ENCODE measurements at places on chromosomes 5 and 9.

DNA sequence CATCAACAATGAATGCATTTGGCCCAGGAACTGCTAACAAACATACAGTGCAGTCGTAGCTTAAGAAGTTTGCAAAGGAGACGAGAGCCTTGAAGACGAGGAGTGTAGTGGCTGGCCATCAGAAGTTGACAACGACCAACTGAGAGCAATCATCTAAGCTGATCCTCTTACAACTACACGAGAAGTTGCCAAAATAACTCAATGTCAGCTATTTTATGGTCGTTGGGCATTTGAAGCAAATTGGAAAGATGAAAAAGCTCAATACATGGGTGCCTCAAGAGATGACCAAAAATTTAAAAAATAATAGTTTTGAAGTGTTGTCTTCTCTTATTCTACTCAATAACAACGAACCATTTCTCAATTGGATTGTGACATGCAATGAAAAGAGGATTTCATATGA is 757.7 kb upstream of the CHD1 start:
- no peak for DNase-seq

- DNase-seq: no peak
These were observed 634.3 kb downstream of the ISL1 start for GRCh38 chr5:52017567-52017966.

DNA sequence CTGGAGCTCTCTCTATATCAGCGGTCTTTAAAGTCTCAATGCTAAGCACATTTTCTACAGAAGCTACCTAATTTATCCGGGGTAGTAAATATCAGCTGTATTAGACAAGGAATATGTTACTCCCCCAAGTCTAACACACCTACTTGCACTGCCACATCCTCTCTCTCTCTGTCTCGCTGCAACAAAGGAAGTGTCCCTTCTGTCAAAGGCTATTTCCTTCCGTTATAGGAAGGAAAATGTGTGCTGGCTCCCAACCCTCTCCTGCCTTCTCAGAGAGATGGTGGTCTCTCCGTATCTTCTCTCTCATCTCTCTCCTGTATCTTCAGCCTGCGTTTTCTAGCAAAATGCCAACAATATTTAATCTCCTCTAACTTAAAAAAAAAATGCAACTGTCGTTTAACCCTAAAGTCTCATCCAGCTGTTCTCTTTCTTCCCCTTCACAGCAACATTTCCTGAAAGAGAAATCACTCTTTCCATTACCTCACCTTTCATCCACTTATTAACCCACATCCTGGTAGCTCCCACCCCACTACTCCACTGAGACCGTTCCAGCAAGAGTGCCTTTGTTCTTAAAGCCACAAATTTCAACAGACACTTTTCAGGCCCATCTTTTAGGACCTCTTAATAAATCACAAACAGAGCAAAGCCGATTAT is 2.3 kb downstream of the TTF1 start:
- peak; percentile 50 for DNase-seq

DNA sequence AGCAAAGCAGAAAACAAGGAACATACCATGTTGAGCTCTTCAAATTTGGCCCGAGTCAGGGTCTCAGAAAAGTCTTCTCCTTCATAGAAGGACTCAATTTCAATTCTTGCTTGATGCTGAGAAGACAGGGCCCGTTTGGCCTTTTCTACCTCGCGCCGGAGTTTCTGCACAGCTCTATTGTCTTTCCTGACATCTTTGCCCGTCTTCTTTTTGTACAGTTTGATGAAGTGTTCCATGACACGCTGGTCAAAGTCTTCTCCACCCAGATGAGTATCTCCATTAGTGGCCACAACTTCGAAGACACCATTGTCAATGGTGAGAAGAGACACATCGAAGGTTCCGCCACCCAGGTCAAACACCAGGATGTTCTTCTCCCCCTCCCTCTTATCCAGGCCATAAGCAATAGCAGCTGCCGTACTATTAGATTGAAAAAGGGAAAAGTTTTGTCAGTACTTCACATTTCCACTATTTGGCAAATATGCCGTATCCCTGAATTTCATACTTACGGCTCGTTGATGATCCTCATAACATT is 2.2 kb downstream of the HSPA5 start:
- no peak for DNase-seq

GRCh38 chr9:86202338-86202882 is 57.0 kb downstream of the C9orf153 start:
- peak; percentile 30 for DNase-seq

DNA sequence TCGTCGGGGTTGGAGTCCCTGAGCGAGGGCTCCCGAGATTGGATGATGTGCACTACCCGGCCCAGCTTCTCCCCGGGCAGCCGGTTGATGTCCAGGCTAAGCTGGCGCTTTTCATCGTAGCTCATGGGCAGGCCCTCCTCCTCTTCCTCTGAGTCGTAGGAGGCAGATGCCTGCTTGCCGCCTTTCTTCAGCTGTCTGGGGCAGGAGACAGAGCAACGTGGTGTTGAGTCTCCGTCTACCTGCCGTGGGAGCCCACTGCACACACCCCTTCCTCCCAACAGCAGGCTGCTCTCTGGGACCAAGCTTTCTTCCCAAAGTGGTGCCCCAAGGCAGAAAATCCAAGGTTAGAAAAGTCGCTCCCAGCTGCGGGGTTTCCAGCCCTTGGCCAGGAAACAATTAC is 10.8 kb downstream of the BRD3OS start:
- peak; percentile 8 for DNase-seq

GRCh38 chr9:124000784-124001457 is 10.6 kb upstream of the LHX2 start:
- DNase-seq: no peak

- no peak for DNase-seq
These were observed 225.0 kb downstream of the KCTD16 start for GRCh38 chr5:144395704-144396103.

- no peak for DNase-seq
These were observed 7.8 kb upstream of the TNFAIP8 start for GRCh38 chr5:119347991-119348390.

DNA sequence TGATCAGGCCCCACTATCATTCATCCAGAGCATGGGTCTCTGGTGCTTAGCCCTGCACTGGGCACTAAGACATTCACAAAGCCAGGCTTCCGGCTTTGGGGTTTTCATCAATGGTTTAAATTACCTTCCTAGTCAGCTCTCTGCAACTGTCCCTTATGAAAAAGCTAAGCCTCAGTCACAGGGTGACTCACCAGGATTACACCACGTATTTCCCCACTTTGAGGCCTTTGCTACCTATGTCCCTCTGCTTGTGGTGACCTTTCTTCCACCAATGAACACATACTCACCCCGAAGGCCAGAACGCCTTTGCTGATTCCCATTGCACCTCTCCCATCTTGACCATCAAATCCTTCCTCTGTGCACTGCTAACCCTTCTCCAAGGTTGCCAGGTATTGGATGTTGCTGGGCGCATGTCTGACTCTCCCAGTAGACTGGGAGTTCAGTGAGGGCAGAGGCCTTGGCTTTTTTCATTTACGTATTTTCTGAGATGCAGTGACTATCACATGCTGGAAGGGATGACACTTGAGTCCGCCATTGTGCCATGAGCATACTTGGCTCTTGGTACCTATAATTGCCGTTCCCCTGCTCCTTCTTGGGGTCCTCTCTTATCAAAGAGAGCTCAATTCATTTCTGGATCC is 58.7 kb upstream of the TNFSF8 start:
- peak; percentile 26 for DNase-seq

GRCh38 chr5:159340511-159340910 is 10.2 kb upstream of the IL12B start:
- DNase-seq: peak; percentile 44

DNA sequence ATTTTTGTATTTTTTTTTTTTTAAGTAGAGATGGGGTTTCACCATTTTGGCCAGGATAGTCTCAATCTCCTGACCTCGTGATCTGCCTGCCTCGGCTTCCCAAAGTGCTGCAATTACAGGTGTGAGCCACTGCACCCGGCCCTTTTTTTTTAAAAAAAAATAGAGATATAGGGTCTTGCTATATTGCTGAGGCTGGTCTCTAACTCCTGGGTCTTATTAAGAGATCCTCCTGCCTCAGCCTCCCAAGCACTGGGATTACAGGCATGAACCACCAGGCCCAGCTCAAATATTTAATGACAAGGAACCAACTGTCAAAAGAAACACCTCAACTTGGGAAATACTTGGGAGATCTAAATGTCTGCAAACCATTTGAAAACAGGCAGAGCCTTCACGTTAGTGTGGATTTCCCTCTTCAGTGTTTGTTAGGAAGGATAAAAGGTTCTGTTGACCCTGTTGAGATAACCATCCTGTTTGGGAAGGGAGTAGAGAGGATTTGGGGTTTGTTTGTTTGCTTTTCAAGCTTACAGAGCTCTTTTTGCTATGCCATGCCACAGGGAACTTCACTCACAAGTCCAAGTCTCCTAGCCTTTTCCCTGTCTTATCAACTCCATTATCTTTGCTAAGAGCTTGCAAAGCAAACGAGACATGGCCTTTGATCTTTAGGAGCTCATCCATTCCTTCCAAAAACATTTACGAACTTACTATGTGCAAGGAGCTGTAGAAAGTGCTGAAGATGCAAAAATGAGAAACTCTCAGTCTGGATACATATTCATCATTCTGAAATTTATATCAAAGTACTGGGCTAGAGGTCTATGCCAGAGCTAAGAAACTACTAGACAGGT is 7.5 kb downstream of the FAXDC2 start:
- no peak for DNase-seq

- DNase-seq: no peak
These were observed 180.2 kb downstream of the RASEF start for GRCh38 chr9:82882748-82883147.

DNA sequence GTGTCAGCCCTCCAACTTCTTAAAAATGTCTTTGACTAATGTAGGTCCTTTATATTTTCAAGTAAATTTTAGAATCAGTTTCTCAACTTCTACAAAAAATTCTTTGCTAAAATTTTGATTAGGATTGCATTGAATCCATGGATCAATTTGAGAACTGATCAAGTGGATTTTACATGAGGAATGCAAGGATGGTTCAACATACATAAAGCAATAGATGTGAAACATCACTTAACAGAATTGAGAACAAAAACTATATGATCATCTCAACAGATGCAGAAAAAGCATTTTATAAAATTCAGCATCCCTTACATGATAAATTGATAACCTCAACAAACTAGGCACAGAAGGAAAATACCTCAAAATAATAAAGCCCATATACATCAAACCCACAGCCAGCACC is 190.8 kb downstream of the AUH start:
- no peak for DNase-seq
